ENCODE measurements at places on chromosomes 12 and 14.
A peak's percentile ranks its signal among the peaks of the same experiment; 100 is the strongest.

GRCh38 chr12:26646571-26646970 lies 186.4 kb downstream of the ITPR2 start:
- no peak for DNase-seq

GRCh38 chr12:113955109-113955970 lies 10.8 kb downstream of the RBM19 start:
- peak; percentile 50 for DNase-seq

- no peak for DNase-seq
Observed at GRCh38 chr12:13227191-13227590, 30.7 kb downstream of the EMP1 start.

GRCh38 chr14:88791252-88791621 lies 1.5 kb downstream of the EML5 start:
- DNase-seq: no peak

GRCh38 chr14:20512177-20512905 lies 7.0 kb downstream of the RNASE10 start:
- DNase-seq: no peak

DNA sequence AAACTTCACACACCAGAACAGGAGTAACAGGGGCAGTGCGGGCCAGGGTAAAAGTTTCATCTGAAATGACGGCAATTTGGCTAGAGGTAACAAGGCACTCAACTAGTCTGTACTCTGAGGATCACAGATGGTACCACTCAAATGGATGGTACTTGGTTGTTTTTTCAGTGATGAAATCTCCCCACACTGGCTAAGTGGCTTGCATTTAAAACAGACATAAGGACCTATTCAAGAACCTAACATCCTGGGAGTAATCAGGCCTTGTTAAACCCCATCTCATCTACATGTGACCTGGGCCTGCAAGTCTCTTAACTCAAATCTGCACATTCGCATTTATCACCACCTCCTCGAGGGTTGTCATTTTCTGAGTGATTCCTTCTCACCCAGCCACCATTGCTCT lies 90.8 kb downstream of the PRKAB1 start:
- no peak for DNase-seq

GRCh38 chr14:63770187-63770807 lies 42.4 kb upstream of the SGPP1 start:
- no peak for DNase-seq

DNA sequence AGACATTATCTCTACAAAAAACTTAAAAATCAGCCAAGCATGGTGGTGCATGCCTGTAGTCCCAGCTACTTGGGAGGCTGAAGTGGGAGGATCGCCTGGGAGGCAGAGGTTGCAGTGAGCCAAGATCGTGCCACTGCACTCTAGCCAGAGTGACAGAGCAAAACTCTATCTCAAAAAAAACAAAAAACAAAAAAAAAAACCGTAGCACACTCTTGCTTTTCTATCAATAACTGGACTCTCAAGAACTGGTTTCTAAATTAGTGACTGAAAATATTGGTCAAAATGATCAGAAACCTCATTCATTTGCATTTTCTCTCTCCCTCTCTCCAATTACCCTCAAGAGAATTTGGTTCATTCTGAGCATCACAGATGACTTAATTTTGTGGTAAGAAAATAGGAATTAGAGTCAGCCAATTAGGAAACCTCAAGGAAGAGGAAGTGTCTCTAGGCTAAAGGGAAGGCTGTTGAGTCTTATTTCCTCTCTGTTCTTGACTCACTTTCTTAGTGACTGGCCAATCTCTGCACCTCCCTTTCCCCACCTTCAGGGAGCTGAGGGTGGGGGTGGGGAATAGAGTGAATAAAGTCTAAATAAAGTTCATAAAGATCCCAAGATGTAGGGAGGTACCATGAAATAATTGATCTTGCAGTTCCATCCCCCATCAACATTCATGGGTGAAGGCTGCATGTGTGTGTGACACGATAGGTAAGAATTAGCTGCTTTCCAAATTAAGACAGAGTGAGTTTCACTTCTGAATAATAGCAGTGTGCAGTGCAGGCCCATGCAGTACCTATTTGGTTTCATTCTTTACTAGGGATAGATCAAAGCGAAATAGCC lies 6.8 kb upstream of the PSMA6 start:
- no peak for DNase-seq

DNA sequence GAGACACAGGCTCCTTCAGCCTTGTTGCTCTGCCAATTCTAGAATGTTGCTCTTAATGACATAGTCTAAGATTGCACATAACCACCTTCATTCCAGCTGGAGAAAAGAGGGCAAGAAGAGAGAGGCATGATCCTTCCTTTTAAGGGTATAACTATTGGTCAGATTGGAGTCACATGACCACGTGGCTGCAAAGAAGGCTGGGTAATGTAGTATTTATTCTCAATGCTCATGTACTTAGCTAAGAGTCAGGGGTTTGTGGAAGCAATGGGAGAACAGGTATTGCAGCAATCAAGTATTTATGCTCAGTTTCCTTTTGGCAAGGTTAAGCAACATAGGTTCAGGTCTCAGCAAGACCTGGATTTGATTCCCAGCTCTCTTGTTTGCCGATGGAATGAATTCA lies 298.8 kb upstream of the TBX3 start:
- DNase-seq: no peak

GRCh38 chr14:69880044-69880487 lies 850 bp downstream of the SMOC1 start:
- no peak for DNase-seq

GRCh38 chr12:58143498-58143995 lies 202.2 kb downstream of the ATP23 start:
- DNase-seq: no peak

All from SHP77 treated with DMSO at 0.1 percent for 48 hours (cell line).